NCI-H748 treated with DMSO at 0.1 percent for 48 hours (cell line): ENCODE measurements at places on chromosomes 6 and 20.

- DNase-seq = no peak
Observed at GRCh38 chr6:113627480-113627879, 229.7 kb upstream of the MARCKS start.

GRCh38 chr6:47967843-47968242, 143.2 kb downstream of the PTCHD4 start:
- DNase-seq = no peak

DNA sequence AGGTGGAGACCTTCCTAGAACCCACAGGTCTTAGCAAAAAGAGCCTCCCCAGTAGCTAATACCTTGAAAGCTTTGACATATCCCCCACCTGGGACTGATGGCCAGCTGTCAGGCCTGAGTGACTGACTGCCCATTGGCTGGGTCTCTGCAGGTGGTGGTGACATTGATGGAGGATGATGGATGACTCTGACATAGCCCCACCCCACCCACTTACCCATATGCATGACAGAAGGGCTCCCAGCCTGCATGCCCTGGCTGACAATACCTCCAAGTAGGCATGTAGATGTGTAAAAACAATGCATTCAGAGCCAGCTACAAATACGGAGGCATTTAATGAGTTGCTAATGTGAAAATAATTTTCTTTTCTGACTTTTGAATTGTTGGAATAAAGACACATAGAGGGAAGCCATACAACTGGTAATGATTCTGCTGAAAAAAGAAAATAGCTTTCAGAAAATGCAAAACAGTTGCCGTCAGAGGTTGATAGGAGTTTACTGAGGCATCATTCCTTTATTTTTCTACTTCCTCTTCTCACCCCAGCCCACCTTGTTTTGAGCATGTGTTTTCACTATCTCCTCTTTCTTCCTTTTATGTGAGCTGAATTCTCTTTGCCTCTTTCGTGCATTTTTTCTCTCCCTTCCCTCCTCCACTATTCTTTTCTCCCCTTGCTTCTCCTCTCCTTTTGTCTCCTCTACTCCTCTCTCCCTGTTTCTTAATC, 70.6 kb downstream of the OLIG3 start:
- no peak for DNase-seq

- DNase-seq = no peak
Observed at GRCh38 chr20:6024768-6025167, 29.1 kb downstream of the LRRN4 start.

- DNase-seq = no peak
Observed at GRCh38 chr20:45425561-45425960, 9.6 kb downstream of the PIGT start.

DNA sequence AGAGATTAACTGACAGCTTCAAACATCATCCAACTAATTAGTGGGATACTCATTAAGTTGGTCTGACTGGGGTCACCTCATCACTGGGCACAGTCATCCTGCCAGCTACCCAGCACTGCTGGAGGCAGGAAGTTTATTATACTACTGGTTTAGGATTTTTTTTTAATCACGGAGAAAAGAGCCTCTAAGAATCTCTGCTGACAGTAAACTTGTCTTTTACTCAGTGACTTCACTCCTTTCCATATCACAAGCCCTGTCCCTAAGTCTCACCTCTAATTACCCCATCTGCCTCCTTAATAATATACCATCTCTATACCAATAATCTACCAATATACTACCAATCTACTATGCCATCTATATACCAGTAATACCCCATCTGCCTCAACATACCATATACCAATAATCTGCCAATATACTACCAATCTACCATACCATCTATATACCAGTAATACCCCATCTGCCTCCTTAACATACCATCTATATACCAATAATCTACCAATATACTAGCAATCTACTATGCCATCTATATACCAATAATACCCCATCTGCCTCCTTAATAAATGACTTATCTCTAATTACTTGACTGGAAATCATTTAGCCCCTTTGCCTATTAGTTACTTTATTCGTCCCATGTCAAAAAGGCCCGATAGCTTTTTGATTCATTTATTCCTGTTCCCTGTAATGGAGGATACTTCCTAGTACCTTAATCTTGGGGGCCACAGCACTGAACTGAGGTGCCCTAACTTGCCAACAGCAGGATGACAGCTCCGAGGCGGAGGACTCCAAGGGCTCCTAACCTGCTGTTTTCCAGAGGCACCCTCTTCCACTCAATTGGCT, 5.0 kb downstream of the ATP5F1E start:
- no peak for DNase-seq

GRCh38 chr20:44948107-44948506, 12.1 kb downstream of the TOMM34 start:
- DNase-seq = no peak

GRCh38 chr6:46102123-46102522, 27.7 kb upstream of the ENPP4 start:
- no peak for DNase-seq

DNA sequence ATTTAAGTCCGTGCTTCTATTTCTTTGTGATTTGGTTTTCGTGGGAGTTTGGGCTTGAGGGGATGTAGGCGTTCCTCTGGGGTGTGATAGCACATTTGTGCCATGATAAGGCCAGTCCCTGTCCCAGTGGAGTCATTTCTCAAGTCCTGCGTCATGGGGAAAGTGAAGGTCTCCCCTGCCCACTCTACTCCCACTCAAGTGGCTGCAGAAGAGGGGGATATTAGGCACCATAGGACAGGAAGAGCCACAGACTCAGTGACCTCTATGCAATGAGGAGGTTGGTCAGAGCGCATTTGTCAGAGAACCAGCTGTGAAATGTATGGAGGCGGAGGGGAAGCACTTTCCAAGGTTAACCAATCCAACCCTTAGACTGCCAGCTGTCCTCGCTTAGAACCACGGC, 51.9 kb upstream of the EDN1 start:
- no peak for DNase-seq

DNA sequence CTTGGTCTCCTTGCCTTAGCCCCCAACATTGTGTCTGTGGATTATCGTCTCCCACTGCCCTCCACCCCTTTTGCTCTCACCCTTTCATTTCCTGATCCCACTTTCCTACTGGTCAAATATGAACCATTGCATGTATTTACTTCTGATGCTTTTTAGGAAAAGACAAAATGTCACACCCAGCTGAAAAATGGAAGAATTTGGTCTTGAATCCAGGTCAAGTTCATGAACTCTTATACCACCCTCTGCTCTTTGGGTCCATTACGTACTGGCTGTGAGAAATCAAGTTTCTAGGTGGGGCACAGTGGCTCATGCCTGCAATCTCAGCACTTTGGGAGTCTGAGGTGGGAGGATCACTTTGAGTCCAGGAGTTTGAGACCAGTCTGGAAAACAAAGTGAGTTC, 15.8 kb upstream of the KIF3B start:
- DNase-seq = no peak

DNA sequence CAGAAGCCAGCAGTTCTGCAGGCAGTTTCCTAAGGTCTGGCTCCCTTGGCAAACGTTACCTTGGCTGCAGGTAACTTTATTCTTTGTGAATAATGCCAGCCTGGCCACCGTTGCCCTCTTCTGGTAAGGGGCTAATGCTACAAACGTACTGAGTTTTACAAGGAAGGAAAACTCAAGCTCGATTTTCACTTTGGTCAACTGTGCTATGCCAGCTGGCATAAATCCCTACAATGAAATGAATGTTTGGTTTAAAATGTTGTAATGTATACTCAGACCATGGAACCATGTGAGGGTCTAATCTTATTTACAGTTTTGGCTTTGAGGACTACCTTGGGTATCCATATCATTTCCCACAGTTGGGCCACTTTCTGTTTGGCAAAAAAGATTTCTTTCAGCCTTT, 101.4 kb downstream of the SLX4IP start:
- DNase-seq = peak; percentile 49

DNA sequence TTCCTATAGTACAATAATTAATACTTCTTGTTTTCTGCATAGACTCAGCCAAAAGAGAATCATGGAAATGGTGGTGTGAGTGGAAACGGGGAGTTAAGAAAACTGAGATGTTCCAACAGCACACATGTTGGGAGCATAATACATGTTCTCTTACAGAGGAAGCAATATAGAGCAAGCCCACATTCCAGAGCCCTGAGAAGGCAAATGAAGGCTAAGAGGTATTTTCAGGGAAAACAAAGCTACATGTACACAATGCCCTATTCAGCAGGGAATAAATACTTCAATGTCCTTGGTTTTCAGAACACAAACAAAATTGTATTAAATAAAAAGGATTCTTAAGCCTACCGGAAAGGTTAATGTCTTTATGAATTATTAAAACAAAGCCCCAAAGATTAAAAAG, 35.1 kb upstream of the SMIM8 start:
- no peak for DNase-seq

GRCh38 chr6:43840490-43841218, 70.6 kb downstream of the VEGFA start:
- no peak for DNase-seq

GRCh38 chr20:63463400-63464288, 8.8 kb downstream of the KCNQ2 start:
- DNase-seq = no peak

DNA sequence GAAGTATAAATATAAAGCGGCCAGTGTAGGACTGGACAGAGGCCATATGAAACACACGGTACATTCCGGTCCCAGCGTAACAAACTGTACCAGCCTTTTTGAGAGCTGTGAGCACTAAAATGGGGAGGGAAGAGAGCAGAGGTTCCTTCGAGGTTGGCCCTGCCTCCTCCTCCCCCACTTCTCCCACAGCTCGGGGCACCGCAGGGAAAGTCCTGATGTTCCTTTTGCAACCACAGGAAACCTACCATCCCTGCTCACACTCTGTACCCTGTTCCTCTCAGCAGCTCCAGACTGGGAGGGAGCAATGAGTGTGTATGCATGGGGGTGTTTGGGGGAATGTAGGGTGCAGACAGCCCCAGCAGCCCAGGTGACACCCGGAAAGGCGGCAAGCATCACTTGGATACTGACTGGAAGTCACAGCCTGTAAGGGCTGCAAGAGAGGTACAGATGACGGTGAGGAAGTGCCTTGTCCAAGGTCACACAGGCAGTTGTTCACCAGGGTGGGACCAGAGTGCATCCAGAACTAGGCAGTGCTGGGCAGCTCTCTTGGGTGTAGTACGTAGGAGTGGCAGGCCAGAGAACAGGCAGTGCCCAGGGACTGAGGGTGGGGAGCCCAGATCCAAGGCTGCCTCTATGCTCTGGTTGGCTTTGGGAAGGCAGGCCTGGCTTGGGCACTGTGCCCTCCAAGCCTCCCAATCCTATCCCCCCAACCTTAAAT, 11.0 kb upstream of the ARMC12 start:
- DNase-seq = no peak

GRCh38 chr20:20796766-20797440, 84.5 kb upstream of the RALGAPA2 start:
- DNase-seq = no peak

- no peak for DNase-seq
Observed at GRCh38 chr6:142387997-142388815, 86.4 kb downstream of the ADGRG6 start.

DNA sequence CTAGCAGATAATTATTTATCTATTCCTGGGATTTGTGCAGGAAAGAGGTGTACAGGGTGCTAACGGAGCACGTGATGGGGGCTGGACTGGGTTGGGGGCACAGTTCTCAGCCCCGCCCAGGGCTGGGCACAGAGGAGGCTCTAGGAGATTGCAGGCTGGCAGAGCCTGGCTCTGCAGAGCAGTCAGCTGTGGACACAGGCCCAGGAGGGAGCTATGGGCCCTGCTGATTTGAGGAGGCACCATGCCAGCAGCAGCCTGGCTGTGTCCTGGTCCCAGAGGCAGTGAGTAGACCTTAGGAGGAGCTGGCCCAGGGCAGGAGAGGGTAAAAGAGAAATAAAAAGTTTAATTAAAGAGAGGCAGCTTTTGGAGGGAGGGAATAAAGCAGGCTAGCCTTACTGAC, 19.3 kb downstream of the MAFB start:
- DNase-seq = no peak

DNA sequence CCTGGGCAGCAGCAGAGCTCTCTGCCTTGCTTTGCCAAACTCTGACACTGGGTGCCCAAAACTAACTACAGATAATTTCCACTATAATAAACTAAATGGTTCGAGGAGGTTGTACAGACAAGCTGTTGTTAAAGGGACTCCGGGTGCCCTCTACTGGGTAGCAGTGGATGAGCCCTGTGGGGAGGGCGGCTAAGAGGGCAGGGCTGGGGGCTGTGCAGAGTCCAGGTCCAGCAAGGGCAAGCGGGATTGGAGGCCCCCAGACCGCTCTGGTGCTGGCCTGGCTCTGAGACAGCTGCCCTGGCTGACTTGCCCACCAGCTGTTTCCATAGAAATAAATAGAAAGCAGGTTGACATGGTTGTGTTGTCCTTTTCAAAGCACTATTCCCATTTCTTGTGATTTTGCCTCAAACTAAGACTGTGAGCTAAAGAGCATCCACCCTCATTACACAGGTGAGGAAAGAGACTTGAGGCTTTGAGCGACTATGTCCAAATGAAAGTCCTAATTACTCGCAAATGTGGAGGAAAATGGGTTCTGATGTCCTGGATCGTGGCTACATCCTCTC, 167.6 kb upstream of the CST7 start:
- DNase-seq = no peak

GRCh38 chr6:148347441-148348054, 4.9 kb downstream of the SASH1 start:
- DNase-seq = no peak

DNA sequence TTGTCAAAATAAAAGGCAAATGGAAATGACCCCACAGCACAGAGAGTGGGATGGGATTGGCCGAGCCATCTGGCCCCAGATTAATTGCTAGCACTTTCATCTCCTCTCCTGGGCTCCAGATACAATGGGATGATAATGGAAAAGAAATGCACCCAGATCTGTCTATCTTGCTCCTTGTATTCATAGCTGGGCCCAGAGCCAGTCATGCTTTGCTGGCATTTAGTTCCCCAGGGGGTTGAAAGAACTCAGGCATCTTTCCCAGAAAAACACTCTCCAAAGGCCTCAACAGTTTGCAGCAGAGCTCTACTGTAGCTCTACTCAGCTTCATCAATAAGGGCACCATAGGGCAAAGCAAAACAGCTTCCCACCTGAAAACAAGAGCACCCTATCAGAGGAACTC, 116.0 kb upstream of the FOXA2 start:
- no peak for DNase-seq

GRCh38 chr6:29071831-29072723, 15.0 kb downstream of the OR2B3 start:
- peak; percentile 35 for DNase-seq

DNA sequence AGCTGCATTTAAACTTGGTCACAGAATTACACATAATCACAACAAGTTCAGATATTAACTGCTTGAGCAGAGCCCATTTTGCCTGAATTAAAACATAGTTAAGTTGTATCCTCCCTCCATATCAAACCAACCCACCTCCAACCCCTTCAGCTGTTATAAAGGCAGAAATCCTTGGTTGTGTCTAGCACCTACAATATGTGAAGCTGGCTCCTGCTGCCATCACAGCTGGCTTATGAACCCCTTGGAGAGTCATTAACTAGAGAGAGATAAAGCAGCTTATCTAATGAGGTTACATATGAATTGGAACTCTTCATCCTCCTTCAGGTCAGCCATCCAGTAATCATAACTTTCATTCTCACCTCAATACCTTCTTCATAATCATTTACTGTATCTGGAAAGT, 101.8 kb downstream of the EPHA7 start:
- DNase-seq = no peak

- no peak for DNase-seq
Observed at GRCh38 chr6:127191716-127192115, 73.2 kb downstream of the RSPO3 start.

GRCh38 chr6:1906609-1907008, 296.9 kb downstream of the FOXC1 start:
- no peak for DNase-seq
